ENCODE measurements at places on chromosomes 11 and 22. TPM values are rescaled to one million over a fixed set of nuclear protein-coding genes. Genes with fewer than 3 reads are reported as not detected.
A peak's percentile ranks its signal among the peaks of the same experiment; 100 is the strongest.

Gene SPTBN2
- polyA plus RNA-seq: 67.5 TPM

- DNase-seq: no peak
These were observed 400.3 kb downstream of the BRD1 start for GRCh38 chr22:49427341-49427740.

DNA sequence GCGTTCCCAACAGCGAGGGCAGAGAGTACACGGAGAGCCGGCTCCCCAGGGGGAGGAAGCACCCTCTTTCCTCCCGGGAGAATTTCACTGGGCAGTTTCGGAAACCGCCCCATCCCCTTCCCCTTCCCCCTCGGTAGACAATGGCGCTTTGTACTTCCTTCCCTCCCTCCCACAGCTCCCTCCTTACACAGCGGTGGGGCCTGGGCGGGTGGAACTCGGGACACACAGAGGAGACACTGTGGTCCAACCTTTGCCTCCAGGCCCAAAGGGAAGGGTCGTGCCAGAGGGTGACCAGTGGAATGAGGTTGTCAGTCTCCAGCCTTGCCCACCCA is 4.3 kb downstream of the SMTN start:
- DNase-seq: no peak

DNA sequence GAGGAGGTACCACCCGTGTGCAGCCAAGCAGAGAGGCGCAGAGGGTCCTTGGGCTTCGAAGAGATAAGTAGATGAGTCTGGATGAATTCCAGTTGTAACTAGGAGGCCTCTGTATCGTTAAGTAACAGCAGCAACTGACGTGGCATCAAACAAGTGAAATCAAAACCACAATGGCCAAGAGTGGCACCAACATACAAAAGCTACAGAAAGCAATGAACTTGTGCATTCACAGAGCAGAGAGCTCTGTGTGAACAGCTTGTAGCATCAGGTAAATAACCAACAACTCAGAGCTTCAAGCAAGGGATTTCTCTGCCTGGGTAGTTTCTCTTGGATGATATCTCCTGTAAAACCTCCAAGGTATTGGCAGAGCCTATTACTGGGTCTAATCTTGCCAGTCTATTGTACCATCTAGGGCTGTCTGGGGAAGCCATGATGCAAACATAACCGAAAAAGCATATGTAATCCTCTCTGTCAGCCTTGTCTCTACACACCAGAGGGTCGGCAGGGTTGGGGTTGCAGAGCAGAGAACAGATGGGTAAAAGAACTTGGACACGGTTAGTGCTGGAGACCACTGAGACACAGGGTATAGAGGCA is 83.1 kb upstream of the USP47 start:
- no peak for DNase-seq

Gene ARHGAP8
- 63.6 TPM for polyA plus RNA-seq

- no peak for DNase-seq
These were observed 84.1 kb downstream of the DDX10 start for GRCh38 chr11:108748968-108749367.

Gene RASSF7
- polyA plus RNA-seq: 49.1 TPM

- no peak for DNase-seq
These were observed 28.9 kb upstream of the SLC22A12 start for GRCh38 chr11:64561984-64562722.

- no peak for DNase-seq
These were observed 775 bp downstream of the FAM181B start for GRCh38 chr11:82732734-82733443.

DNA sequence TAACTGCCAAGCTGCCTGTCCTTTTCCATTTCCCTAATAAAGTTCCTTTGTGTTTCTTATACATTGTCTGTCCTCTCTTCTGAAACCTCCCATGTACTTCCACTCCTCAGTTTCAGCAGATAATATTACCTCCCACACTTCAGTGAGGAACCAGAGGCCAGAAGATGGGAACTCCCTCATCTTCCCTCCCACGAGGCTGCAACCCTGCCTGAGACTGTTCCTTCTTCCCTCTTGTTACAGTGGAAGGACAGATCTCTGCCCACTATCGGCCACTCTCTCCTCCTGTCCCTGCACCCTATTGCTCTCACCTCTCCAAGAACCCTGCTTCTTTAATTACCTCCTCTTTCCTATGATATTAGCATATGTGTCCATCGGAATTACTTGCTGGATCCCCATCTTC is 38.1 kb upstream of the SWAP70 start:
- DNase-seq: no peak

- DNase-seq: peak; percentile 33
These were observed 94.7 kb upstream of the RASSF10 start for GRCh38 chr11:12914400-12914912.

GRCh38 chr22:49427941-49428340 is 399.7 kb downstream of the BRD1 start:
- DNase-seq: no peak

DNA sequence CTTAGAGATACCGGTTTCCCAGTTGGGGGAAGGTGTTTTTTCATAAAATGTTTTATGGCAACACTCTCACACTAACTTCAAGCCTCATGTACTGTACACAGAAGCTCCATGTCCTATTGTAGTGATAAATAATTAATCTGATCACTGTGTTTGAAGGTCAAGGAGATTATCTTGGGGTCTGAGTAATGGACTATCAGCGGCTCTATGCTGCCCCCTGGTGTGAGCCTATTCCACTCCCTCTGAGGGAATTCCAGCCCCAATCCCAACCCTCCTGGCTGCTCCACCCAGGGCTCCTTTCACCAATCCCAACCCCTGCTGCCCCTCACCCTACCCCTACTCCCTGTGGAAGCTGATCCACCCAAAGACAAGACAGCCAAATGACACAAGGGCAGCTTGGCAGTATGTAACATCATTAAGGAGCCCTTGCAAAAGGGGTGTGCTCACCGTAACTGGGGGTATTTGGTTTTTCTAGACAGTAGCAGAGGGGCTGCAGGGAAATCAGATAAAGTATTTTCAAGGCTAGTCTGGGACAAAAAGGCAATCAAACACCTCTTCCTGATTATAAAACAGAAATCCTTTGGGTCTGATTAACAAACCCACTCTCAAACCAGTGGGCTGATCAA is 22.3 kb downstream of the HPS4 start:
- no peak for DNase-seq

Gene TENM4
- 20.9 TPM for polyA plus RNA-seq

Gene SCGB2A2
- not detected for polyA plus RNA-seq

DNA sequence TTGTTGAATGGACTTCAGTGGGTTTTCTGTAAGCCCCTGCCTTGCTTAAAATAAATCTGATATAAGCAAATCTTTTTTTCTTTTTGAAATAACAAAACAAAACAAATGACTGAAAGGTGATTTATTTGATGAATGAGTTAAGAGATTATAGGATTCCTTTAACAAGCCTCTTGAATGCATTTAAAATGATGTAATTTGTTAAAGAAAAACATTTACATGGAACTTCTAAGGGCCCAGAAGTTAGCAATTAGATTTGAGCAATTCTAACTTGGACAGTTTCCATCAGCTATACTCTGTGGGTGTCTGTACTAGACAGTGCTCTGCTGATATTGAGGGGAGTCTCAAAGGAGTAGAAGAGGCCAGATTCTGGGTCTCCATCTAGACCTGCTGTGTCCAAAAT is 143.5 kb upstream of the RAG2 start:
- no peak for DNase-seq

Gene OR51I1
- polyA plus RNA-seq: not detected
